ENCODE measurements at places on chromosomes 12 and 14.

DNA sequence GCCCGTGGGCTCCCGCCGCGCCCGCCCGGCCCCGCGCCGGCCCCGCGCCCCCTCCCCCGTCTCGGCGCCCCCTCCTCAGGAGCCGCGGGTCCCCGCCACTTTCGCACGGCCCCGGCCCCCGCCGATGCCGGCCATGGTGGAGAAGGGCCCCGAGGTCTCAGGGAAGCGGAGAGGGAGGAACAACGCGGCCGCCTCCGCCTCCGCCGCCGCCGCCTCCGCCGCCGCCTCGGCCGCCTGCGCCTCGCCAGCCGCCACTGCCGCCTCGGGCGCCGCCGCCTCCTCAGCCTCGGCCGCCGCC lies 263 bp downstream of the RCOR1 start:
- no peak for DNase-seq

DNA sequence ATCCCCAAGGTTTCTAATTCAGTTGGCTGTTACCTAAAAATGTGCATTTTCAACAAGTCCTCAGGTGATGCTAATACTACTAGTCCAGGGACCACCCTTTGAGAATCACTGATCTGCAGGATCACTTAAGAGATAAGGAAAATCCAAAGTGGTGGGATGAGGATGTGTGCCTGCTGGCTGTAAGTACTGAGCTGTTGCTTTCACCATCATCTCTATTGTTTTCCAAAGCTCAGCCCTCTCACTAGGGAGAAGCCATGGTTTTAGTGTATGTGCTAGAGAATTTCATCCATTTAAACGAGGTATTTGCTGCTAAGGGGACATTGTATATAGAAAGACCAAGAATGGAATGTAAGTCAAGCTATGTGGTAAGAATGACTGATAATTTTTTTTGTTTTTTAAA lies 202.3 kb downstream of the KIF21A start:
- DNase-seq, result no peak

DNA sequence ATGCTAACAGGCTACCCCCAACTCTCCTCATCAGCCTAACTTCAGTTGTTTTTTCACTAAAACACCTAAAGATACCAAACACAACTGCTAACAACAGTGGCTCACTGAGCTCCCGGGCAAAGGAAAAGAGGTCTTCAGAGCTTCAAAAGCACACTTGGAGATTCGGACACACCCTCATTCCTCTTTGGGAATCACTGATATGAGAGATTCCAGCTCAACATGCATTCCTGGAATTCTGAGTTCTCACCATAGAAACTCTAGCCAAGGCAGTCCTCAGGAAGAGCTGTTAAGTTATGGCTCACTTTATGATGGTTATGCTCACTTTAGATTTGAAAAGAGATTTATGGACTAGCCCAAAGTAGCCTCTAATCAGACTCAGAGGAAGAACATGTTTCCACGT lies 40.1 kb downstream of the STXBP6 start:
- no peak for DNase-seq

GRCh38 chr12:120903412-120904196 lies 554 bp downstream of the SPPL3 start:
- peak; percentile 32 for DNase-seq

DNA sequence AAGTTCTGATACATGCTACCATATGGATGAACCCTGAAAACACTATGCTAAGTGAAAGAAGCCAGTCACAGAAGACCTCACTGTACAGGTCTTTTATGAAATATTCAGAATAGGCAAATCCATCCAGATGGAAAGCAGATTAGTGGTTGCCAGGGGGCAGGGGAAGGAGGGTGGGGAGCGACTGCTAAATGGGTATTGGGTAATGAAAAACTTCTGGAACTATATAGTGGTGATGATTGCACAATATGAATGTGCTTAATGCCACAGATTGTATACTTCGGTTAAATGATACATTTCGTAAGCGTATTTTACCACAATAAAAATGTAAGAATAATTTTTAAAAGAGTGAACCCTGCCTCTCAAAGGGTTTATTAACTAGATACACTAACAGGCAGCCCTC lies 11.8 kb upstream of the KSR2 start:
- DNase-seq, result no peak

- no peak for DNase-seq
Measured at GRCh38 chr12:76530516-76530915, 29.1 kb downstream of the OSBPL8 start.

GRCh38 chr12:109726511-109727038 lies 12.9 kb downstream of the FAM222A start:
- no peak for DNase-seq

DNA sequence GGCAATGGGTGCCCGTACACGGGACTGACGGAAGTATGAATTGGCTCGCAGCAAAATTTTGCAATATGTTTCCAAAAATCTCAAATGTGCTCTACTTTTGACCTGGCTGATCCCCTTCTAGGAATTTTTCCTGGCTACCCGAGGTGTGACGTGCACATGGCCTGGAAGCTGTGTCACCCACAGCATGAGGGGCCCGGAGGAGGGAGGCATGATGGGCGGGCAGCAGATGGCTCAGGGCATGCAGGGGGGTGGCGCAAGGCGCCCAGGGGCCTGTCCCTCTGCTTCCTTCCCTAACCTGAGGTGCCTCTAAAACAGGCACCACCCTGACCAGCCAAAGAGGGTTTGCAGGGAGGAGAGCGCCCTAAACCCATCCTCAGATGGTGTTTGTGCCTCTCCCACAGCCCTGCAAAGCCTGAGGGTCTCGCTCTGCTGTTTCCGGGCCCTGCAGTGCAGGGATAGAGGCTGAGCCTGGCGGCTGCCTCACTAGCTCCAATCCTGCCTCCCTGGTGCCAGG lies 6.7 kb downstream of the GPR132 start:
- no peak for DNase-seq

GRCh38 chr14:52402812-52403526 lies 88.9 kb downstream of the PTGER2 start:
- no peak for DNase-seq

DNA sequence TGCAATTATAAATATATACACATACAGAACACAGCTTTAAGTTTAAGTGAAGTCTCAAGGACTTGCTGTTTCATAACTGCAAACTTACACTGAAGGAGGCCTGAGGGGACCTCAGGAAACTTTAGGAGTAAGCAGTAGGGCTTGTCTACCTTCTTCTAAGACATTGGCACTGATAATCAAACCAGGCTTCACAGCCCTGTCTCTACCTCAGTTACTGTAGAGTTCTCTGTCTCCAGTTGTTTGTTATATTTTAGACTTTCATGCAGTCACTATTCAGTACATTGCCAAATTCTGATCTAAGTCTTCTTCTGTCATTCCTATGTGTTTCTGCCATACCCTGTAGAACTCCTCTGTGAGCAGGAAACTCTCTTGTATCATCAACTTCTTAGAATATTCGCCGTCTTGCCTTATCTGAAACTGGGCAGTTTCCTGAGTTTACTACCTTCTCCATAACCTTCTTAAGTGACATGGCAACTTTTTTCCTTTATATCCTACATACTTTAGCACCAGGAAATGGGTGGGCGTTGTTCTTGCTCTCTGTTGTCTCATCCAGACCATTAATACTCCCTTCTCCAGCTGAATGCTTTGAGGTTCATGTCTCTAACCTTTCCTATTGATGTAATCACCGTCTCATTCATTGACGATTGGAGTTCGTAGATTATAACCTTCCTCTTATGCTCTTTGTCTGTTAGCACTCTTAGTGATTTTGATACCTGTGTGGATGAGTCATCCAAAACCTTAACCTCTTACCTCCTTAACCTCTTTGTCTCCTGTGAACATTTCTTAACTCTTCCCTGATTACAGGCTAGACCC lies 11.4 kb downstream of the APAF1 start:
- no peak for DNase-seq

- DNase-seq, result no peak
Measured at GRCh38 chr12:68279227-68280054, 26.0 kb upstream of the IL22 start.

DNA sequence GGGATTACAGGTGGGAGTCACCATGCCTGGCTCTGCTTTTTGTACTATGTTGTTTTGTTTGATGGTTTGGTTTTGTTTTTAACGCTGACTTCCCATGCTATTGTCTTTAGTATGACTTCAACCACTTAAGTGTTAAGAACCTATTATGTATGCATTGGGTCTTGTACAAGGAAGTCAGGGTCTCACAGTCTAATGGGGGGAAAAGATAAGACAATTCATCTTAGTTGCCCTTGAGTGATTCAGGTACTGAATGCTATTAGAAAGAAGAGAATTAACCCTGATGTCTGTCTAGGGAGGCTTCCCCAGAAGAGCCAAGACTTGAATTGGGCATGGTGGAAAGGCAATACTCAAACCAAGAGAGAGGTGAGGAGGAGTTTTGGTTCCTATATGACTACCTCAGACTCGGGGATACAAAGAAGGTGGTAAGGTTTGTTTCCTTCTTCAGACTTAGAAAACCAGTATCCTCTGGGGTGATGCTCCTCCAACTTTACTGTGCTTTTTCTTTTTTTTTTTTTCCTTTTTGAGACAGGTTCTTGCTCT lies 64.6 kb downstream of the SUSD6 start:
- DNase-seq, result no peak

DNA sequence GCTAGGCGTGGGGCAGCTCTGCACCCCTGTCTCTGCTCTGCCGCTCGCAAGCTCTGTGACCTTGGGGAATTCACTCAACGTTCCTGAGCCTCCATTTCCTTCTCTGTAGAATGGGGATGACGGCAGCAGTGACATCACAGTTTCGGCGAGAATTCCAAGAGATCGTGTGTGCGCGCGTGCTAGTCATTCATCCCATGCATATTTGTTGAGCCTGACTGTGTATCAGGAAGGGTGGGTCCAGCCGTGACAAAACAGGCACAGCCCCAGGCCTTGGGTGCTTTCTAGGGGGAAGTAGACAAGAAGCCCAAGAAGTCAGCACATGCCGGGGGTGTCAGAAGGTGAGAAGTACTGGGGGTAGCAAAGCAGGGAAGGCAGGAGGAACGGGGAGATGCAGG lies 145.6 kb upstream of the NCOR2 start:
- no peak for DNase-seq

- no peak for DNase-seq
Measured at GRCh38 chr12:52873832-52874572, 25.2 kb upstream of the KRT78 start.

- no peak for DNase-seq
Measured at GRCh38 chr14:32572867-32573150, 243.7 kb downstream of the AKAP6 start.

DNA sequence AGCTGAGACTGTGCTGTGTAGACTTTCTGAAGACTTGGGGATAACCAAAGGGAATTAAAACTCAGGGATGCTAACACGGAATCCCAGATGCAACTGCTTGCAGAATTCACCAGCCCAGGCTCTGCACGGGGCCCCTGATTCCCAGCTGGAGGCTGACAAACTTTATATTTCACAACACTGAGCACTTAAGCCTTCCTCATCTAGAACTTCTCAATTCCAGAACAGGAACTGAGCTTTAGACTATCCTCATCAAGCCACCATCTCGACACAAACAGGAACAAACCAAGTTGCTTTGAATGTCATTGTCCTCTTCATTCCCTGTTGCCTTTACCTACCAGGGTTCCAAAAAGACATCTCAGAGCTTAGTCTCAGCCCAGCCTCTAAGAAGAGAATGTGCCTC lies 22.2 kb downstream of the CCDC63 start:
- no peak for DNase-seq

DNA sequence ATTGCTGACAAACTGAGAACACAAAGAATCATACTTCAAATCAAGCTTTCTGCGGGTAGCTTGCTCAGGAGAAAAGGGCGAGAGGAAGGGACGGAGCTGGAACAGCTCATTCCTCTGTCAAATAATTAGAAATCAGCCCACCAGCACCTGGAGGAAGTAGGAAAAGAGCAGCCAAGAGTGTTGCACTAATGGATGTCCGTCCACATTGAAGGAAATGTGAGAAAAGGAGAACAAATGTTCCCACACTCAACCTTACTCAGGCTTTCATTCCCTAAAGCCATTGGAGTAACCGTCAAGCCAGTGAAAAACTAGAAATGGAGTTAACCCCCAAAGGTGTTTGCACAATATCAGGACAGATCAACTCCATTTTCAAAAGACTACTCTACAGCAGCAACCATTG lies 233.0 kb upstream of the PRKD1 start:
- no peak for DNase-seq

- DNase-seq, result no peak
Measured at GRCh38 chr14:54716862-54717261, 149.9 kb downstream of the SAMD4A start.

GRCh38 chr12:114628199-114628598 lies 55.8 kb downstream of the TBX3 start:
- no peak for DNase-seq

GRCh38 chr12:91272461-91273063 lies 89.9 kb upstream of the DCN start:
- DNase-seq, result no peak

GRCh38 chr12:117875744-117876435 lies 92.9 kb downstream of the KSR2 start:
- DNase-seq, result peak; percentile 57

DNA sequence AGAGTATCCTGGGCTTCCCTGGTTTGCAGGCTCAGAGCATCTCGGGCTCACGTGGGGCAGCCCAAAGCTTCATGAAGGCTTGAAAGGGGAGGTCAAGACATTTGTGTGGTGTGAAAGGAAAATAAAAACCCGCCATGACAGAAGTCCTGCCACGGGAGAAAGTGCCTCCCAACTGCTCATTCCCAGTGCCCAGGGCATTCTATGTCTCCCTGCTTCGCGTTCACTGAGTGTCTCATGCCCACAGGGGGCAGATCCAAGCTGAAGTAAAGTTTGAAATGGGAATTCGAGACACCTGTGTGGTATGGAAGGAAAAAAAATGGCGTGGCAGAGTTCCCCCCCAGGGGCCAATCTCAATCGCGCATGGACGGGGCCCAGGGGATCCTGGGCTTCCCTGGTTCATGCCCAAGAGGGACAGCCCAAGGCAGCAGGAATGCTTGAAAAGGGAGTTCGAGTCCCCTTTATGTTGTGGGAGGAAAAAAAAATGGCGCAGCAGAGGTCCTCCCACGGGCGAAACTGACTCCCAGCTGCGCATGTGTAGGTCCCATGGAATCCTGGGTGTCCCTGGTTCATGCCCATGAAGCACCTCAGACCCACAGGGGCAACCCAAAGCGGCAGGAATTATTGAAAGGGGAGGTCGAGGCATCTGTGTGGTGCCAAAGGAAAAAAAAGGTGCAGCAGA lies 576.7 kb downstream of the ALG10 start:
- DNase-seq, result no peak

DNA sequence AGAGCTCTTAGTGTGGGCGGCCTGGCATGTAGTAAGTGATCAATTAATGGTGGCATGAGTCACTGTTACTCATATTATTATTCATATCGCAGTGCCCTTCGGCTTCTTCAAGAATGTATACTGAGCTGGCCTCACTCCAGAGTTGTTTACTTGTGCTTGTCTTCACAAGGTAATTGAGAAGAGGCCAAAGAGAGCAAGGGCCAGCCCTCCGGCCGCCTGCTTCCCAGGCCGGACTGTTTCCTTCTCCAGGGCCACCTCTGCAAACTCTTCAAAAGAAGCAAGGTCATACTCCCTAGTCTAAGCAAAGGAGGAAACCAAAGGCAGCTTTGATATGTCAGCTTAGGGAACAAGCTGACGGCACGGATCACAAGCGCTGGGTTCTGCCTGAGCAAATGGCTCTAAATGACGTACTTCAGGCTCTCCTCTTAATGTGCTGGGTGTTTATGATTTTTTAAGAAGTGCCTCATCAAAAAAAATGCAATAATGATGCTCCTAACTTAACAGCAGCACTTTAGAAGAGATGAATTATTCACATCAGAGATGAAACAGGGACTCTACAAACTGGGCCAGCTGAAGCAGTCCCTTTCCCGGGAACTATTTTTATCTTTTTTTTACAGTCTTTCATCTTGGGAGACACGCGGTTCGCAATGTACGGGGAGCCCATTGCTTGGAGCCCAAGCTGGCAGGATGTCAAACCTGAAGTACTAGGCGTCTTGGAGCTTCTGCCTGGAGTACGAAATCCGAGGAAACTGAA lies 65.6 kb upstream of the DLK1 start:
- DNase-seq, result no peak
